AML-193 (cell line): ENCODE measurements at places on chromosomes 3 and 15.

DNA sequence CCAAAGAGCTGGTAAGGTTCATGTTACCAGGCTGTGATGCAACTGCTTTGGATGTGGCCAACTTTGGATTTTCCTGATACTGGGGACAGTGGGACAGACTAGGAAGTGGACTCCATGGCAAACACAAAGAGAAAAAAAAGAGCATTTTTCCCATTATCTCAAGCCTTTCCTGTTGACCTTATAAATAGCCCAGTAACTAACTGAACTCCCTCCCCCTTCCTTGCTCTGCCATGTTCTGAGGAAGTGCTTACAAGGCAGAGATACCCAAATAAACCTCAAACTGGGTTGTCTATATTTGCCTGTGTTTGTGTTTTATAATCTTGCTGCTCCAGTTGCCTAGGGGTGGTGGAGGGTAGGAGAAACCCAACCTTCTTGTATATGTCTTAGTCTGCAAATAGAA is 27.3 kb upstream of the SLC9A9 start:
- DNase-seq, result no peak

- DNase-seq, result peak; percentile 33
Measured at GRCh38 chr15:35444557-35445204, 101.3 kb downstream of the DPH6 start.

DNA sequence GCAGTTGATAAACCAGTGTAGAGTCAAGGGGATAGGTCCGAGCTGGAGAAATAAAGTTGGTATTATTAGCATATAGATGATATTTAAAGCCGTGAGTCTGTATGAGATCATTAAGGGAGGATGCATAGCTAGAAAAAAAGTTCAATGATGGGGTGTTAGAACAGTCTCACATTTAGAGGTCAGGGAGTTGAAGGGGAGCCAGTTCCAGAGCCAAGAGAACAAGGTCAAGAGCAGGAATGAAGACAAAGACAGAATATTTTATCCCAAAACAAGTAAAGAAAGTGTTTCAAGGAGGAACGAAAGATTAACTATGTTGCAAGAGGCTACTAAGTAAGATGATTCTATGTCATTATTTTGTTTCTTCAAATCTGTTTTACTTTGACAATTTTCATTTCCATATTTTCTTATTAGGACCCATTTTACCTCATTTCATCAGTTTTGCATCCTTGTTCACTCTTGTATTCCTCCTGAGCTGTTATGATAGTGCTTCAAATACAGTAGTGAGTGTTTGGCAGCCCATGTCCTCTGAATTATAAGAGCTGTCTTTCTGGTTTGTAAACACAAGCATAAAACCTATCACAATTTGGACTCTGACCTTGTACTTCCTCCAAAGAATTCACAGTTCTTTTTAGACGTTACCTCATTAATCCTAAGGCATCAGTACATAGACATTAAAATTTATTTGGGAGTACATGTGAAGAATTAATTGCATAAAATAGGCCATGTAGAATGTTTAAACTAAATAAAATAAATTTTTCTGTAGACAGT is 695.7 kb upstream of the NECTIN3 start:
- no peak for DNase-seq

DNA sequence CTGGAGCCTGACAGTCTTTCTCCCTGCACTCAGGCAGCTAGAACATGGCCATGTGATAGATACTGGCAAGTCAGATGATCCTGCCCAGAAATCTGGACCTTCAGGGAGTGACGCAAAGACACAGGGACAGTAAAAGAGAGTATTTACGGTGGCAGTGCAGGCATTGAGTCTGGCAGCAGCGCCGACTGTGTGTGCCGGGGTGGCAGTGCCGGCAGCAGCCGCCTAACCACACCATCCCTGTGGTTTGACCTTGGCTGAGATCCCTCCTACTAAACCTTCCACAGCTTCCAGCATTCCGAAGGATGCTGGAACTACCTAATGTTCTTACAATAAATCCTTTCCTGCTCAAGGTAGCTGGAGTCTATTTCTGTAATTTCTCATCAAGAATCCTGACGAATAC is 4.6 kb upstream of the TSPAN3 start:
- no peak for DNase-seq

DNA sequence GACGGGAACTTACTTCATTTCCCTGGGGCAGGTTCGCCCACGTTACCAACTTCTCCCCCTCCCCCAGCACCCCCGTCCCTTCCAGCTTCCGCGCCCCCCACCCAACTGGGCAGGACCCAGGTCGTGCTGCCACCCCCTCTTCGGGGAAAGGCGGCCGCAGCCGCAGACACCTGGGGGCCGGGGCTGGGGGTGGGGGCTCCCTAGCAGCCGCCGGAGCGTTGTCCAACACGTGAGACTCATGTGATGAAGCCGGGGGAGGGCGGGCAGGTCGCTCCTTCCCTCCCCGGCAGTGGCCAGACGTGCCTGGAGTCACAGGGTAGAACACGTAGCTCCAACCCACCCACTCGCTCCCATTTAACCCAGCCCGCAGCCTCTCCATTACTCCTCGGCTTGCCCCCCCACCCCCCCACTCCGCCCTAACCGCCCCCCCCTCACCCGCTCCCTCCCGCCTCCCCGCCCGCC is 240 bp upstream of the BHLHE40 start:
- peak; percentile 98 for DNase-seq

- DNase-seq, result no peak
Measured at GRCh38 chr3:32681811-32682210, 3.2 kb upstream of the CNOT10 start.

GRCh38 chr3:36918050-36918449 is 26.8 kb downstream of the TRANK1 start:
- DNase-seq, result peak; percentile 35

DNA sequence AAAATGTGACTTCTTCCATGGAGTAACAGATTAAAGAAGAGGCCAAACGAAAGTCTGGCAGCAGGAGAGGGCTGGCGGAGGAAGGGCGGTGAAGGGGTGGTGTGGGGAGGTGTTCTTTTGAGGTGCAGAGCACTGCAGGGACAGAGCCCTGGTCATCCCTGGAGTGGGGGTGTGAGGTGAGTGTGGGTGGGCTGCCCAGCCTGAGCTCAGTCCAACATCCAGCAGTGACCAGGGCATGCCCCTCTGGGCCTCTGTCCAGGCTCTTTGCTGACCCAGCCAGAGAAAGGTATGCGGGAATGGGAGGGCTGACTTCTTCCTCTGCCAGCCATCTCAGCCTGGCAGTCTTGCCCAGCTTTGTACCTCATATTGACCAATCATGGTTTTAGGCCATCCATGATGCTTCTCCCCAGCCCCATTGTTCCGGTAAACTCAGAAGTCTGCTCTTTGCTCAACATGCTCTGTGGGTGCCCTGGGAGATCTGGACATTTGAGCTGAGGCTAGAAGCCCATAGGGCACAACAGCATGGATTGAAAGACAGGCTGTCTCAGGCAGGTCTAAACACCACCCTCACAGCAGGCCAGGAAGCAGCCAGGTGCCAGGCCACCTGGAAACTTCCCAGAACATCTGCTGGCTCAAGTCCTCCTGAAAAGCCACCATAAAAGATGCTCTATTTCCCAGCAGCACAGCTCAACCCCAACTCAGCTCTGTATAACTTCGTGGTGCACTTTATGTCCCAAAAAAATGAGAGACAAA is 25.9 kb upstream of the CXCR6 start:
- DNase-seq, result no peak

DNA sequence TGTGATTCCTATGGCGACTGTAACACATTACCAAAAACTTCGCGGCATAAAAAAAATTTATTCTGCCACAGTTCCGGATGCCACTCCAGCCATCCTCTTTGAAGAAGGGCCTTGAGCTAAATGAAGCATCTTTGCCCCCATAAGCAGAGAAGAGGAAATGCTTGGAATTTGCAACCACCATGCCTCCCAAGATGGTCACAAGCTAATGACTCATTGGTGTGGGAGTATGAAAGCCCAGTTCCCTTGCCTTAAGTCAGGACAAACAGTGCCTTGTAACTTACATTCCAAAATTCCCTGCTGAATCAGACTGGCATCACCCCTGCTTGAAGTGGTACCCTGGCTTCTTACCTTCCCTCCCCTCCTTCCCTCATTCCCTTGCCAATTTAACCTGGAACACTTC is 1077.4 kb downstream of the EPHA3 start:
- no peak for DNase-seq

- DNase-seq, result no peak
Measured at GRCh38 chr3:109784285-109784684, 446.9 kb upstream of the DPPA4 start.

- no peak for DNase-seq
Measured at GRCh38 chr3:197430934-197431333, 124.8 kb downstream of the BDH1 start.

GRCh38 chr3:126300001-126300760 is 57.0 kb downstream of the KLF15 start:
- no peak for DNase-seq

DNA sequence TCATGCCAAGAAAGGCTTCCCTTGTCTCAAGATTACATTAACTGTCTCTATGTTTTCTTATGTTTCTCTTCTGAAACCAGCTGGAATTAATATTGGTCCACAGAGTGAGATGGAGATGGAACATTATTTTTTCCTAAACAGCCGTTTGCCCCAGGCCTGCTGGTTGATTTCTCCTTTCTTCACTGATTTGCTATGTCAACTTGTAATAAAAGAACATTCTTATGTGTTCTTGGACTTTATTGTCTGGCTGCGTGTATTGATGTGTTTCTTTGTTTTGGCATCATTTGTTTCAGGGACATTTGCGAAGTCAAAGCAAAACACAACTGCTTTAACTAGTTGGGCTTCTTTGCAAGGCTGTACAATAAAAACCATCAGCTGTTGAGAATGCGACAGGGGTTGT is 168.5 kb downstream of the FAM43A start:
- no peak for DNase-seq

DNA sequence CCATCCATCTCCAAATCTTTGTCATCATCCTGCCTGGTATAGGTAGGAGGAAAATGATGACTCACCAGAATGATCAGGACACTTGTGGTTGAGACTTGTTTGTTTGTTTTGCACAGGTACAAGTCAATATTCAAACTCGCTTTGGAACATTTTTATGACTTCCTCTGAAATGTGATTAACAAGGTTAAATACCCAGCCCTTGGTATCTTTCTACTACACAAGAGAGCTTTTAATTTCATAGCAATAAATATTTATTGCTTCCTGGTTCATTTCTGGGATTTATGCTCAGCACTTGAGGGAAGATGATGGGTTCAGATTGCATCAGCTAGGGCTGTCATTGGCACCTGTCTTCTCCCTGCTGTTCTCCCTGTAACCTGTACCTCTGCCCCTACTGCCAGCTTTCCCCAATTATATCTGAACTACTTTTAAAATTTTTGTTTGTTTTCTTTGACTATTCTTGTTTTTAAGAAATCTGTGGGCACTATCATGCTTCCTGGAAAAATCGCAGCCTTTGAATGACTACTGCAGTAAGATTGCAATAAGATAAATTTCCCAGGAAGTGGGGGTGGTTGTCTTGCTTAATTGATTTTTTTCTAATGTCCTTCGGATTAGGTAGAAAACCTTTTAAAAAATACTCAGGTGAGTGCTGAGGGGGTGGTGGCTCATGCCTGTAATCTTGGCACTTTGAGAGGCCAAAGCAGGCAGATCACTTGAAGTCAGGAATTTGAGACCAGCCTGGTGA is 24.3 kb upstream of the GCNT3 start:
- no peak for DNase-seq

DNA sequence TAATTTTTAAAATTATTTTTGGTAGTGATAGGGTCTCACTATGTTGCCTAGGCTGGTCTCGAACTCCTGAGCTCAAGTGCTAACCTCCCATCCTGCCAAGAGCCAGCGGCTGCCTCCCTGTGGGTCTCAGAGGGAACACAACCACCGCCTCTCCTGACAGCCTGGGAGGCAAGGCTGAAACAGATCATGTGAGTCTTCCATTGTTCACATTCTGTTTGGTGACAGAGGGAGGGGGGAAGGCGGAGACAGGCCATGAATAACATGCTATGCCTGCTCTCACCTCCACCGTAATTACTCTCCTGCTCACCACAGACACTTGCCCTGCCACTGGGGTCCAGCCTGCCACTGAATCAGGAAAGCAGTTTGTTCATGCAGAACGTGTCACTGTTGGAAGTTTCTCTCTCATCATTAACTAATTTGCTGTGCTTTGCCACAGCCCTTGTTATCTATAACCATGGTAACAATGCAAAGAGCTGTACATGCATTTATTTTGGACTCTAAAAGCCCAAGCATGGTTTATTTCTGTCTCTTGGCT is 78.4 kb upstream of the RASGRF1 start:
- no peak for DNase-seq

GRCh38 chr15:41483115-41483514 is 10.6 kb upstream of the ITPKA start:
- DNase-seq, result no peak

DNA sequence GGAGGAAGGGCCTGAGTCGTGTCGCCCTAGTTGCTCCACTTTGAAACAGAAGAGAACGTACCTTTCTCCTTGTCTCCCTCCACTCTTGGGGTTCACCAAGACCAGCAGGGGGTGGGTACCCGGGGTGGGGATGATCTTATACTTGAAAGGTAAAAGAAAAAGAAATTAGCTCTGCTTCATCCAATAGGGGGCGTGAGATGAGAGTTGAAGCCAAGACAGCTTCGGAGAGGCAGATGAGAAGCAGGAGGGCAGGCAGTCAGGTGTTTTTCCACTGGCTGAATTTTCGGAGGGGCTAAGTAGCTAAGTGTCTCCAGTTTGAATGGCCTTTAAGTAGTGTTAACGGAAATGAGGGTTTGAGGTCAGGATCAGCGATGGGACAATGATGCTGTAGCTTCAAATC is 100.4 kb downstream of the DGKG start:
- peak; percentile 13 for DNase-seq

DNA sequence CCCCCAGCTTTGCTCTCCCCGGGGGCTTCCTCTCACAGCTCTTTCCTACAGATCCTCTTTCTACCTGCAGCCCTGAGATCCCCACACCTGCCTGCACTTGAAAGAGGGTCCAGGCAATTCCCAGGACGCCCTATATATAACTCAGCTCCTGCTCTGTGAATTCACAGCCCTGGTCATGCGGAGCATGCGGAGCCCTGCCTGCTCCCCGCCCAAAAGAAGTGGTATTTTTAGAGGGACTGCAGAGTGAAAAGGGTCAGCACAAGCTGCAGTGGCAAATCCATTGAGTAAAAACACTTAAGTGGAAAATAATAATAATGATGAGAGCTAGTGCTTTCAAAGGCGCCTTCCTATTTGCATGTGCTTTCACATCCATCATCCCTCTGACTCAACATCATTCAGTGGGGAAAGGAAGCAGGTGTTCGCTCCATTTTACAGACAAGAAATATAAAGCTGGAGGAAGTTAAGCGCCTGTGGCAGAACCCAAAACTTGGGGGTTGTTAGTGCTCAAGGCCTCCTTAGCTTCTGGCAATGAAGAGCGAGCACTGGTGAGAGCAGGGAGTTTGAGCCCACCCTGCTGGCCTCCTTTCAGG is 76.3 kb upstream of the LIPC start:
- DNase-seq, result no peak

- DNase-seq, result no peak
Measured at GRCh38 chr3:6468589-6468988, 392.3 kb upstream of the GRM7 start.

DNA sequence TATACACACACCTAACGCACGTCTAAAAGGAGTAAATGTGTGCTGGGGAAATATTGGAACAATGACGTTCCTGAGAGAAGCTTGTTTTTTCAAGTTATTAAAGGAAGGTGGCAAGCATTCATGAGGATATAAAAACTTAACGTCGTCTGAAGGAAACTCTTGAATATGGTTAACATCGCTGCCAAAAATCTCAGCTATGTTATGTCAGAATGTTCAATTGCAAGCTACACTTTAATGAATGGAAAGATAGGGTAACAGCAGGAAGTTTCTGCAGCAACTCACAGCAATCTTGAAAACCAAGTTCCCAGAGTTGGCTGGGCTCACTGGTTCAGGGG is 54.3 kb upstream of the MEF2A start:
- DNase-seq, result no peak

- DNase-seq, result no peak
Measured at GRCh38 chr3:3800685-3801493, 1.7 kb downstream of the LRRN1 start.

- no peak for DNase-seq
Measured at GRCh38 chr3:116445311-116445841, at the start of gene LSAMP. Gene LSAMP (minus strand): TSS chr3:116445487.
